ENCODE measurements at places on chromosomes 11 and 22.
A peak's percentile ranks its signal among the peaks of the same experiment; 100 is the strongest.

GRCh38 chr11:38446336-38446735 lies 1848.3 kb upstream of the RAG2 start:
- no peak overlapping the region for H3K27ac ChIP-seq
- H3K4me3 ChIP-seq: no peak overlapping the region
- no peaks in the 10 kb centered on the region for H3K36me3 ChIP-seq
- H3K4me1 ChIP-seq: peaks cover 4% of the 10 kb centered on the region
- no peak for DNase-seq

- DNase-seq: no peak
- no peaks in the 10 kb centered on the region for H3K36me3 ChIP-seq
- no peaks in the 10 kb centered on the region for H3K4me1 ChIP-seq
- H3K27me3 ChIP-seq: no peaks in the 10 kb centered on the region
- H3K27ac ChIP-seq: no peak overlapping the region
Measured at GRCh38 chr11:32430568-32431381, 4.6 kb downstream of the WT1 start.

DNA sequence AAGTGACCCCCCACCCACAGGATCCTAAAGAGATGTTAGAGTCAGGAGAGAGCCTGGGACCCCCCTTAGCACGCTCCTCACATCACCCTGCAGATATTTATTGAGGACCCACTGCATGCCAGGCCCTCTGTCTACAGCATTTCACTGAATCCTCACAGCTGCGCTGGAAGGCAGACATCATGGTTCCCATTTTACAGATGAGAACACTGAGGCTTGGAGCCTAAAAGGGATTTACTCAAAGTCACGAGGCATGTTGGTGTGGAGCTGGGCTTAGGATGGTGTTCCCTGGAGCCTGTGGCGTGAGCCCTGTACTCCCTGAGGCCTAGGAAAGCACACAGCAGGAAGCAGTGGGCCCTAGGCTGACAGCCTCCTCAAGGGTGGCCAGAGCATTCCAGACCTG lies 39.2 kb upstream of the LRRC32 start:
- H3K27ac ChIP-seq: no peak overlapping the region
- H3K4me1 ChIP-seq: no peaks in the 10 kb centered on the region
- H3K4me3 ChIP-seq: no peak overlapping the region
- H3K36me3 ChIP-seq: no peaks in the 10 kb centered on the region

GRCh38 chr11:115469361-115469760 lies 34.9 kb downstream of the CADM1 start:
- H3K4me1 ChIP-seq: no peaks in the 10 kb centered on the region
- no peaks in the 10 kb centered on the region for H3K27me3 ChIP-seq
- no peaks in the 10 kb centered on the region for H3K36me3 ChIP-seq
- no peak overlapping the region for H3K27ac ChIP-seq
- DNase-seq: no peak

DNA sequence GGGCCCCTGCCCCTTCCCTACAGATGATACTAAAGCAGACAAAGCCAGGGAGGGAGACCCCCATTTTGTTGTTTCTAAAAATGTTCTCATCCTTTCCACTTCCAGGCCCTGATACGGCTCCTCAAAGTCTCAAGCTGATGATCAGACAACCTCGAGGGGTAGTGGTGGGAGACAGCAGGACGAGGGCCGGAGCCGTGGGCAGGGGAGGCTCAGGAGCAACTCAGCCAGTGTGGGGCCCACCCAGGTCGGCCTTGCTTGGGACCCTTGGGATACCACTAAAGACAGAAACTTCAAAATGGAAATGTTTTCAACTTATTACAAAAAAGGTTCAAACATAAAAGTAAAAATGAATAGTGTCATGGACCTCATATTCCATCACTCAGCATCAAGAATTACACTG lies 15.2 kb upstream of the VPS37C start:
- DNase-seq: no peak
- H3K36me3 ChIP-seq: no peaks in the 10 kb centered on the region
- H3K4me1 ChIP-seq: no peaks in the 10 kb centered on the region
- no peak overlapping the region for H3K27ac ChIP-seq

DNA sequence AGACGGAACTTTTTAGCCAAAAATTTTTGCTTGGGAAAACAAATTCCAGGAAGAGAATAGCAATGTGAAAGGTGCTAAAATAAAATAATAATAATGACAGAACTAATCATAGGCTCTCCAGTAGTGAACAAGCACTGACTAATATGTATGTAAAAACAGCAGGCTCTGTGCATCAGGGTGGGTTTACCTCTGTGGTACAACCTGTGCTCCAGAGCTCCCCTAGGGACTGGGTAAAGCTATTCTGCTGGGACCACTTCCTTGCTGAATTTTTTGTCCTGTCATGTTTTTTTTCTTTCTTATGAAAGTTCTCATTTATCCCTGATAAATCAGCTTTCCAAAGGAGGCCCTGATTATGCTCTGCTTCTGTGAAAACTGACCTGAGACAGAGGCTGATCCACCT lies 18.8 kb downstream of the LUZP2 start:
- H3K36me3 ChIP-seq: no peaks in the 10 kb centered on the region
- no peak overlapping the region for H3K27ac ChIP-seq
- no peak for DNase-seq
- H3K4me3 ChIP-seq: no peak overlapping the region

GRCh38 chr22:22037740-22038139 lies 55.2 kb upstream of the TOP3B start:
- H3K27ac ChIP-seq: no peak overlapping the region
- peaks cover 8% of the 10 kb centered on the region for H3K27me3 ChIP-seq
- no peaks in the 10 kb centered on the region for H3K36me3 ChIP-seq
- H3K4me3 ChIP-seq: no peak overlapping the region
- no peak for DNase-seq
- no peaks in the 10 kb centered on the region for H3K4me1 ChIP-seq

DNA sequence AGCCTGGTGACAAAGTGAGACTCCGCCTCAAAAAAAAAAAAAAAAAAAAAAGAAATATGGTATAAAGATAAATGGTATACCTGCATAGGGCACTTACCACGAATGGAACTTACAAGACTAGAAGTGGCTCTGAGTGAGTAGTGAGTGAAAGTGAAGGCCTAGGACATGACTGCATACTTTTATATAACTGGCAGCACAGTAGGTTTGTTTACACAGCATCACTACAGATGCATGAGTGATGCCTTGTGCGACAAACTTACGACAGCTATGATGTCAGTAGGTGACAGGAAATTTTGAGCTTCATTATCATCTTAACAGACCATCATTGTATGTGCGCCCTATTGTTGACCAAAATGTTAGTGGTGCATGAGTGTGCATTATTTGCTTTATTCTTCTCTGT lies 17.7 kb downstream of the XRCC6 start:
- no peak overlapping the region for H3K4me3 ChIP-seq
- H3K4me1 ChIP-seq: no peaks in the 10 kb centered on the region
- no peak for DNase-seq
- H3K27me3 ChIP-seq: no peaks in the 10 kb centered on the region
- no peak overlapping the region for H3K27ac ChIP-seq

GRCh38 chr11:26953770-26954392 lies 40.0 kb upstream of the FIBIN start:
- no peaks in the 10 kb centered on the region for H3K27me3 ChIP-seq
- H3K27ac ChIP-seq: no peak overlapping the region
- peaks cover 9% of the 10 kb centered on the region for H3K4me1 ChIP-seq
- H3K36me3 ChIP-seq: no peaks in the 10 kb centered on the region

GRCh38 chr11:44567876-44568256 lies 2.4 kb downstream of the CD82 start:
- peak overlapping the region; percentile 84 for H3K27ac ChIP-seq
- H3K4me3 ChIP-seq: no peak overlapping the region
- H3K27me3 ChIP-seq: no peaks in the 10 kb centered on the region
- DNase-seq: no peak
- peaks cover 15% of the 10 kb centered on the region for H3K36me3 ChIP-seq

DNA sequence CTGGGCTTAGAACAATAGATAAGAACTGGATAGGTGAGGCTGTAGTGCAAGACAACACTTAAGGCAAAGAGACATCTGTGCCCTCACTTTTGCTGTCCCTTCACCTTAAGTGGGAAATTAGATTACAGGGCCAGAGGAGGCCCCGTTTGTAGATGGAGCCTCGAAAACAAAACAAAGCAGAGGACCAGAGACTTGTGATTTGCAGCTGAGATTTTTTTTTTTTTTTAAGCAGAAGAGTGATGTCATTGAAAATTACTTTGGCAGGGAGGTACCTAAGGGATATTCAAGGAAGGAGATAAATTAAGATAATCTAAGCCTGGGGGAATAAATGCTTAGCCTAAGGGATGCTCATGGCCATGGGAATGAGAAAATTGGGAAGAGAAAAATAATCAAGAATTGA lies 31.4 kb downstream of the ZC3H12C start:
- no peaks in the 10 kb centered on the region for H3K36me3 ChIP-seq
- no peak overlapping the region for H3K27ac ChIP-seq
- peaks cover 5% of the 10 kb centered on the region for H3K4me1 ChIP-seq
- no peak overlapping the region for H3K4me3 ChIP-seq
- no peak for DNase-seq

DNA sequence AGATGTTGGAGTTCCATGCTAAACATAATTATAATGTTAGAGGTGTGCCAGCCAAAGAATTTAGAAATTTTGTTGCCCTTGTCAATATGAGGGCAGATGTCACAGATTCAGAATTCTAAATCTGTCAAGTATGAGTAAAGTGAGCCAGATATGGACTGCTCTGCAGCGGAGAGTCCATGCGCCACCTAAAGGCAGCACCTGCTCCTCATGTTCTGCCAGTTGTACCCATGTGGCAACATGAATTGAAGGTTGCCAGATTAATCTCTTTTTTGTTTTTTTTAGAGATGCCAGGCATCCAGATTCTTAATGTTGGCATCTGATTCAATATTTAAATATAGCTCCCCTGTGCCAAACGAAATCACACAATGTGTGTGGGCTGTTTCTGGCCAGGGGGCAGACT lies 678.6 kb upstream of the ANO5 start:
- no peak overlapping the region for H3K4me3 ChIP-seq
- no peaks in the 10 kb centered on the region for H3K27me3 ChIP-seq
- H3K36me3 ChIP-seq: no peaks in the 10 kb centered on the region
- H3K27ac ChIP-seq: no peak overlapping the region

- no peak for DNase-seq
- peaks cover 10% of the 10 kb centered on the region for H3K4me1 ChIP-seq
- H3K27me3 ChIP-seq: no peaks in the 10 kb centered on the region
- no peaks in the 10 kb centered on the region for H3K36me3 ChIP-seq
- no peak overlapping the region for H3K27ac ChIP-seq
- no peak overlapping the region for H3K4me3 ChIP-seq
Measured at GRCh38 chr11:82978422-82979099, 77.0 kb downstream of the DDIAS start.

DNA sequence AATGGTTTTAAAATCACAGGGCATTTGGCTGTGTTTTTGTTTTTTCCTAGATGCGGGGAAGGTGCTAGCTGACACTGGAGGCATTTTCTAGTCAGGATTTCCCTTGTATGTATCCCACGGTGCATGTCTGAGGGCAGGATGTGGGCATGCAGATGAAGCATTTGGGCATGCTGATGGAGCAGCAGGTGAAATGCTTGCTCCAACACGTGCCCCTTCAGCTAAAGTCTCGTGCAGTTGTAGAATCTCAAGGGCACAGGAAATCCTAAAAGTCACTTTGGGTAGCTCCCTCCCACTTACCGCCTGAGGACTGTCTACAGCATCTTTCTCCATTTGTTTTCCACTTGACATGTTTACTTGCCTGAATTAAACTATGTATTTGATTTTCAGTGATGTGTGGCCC lies 429.4 kb upstream of the B3GAT1 start:
- no peak overlapping the region for H3K4me3 ChIP-seq
- H3K27me3 ChIP-seq: peaks cover 22% of the 10 kb centered on the region
- H3K36me3 ChIP-seq: no peaks in the 10 kb centered on the region
- no peaks in the 10 kb centered on the region for H3K4me1 ChIP-seq
- H3K27ac ChIP-seq: no peak overlapping the region

Data from SJCRH30 (cell line).